Breast epithelium (tissue), 4 donors: ENCODE measurements at places on chromosomes 4 and X.
A peak's percentile ranks its signal among the peaks of the same experiment; 100 is the strongest.

DNA sequence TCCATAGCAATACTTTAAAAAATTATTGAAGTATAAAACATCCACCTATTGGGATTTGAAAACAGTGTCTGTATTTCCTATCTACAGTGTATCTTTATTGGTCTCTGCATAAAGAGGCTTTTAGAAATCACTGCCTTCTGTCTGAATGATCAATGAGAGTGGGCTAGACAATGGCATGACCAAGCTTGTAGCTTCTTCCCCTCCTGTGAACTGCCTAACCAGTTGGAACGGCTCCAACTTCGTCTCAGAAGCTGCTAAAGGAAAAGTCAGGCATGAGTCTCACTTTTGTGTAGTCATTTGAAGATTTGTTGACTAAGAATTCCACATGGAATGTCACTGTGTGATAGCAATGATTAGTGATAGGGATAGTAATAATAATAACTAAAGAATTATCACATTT lies 64.2 kb downstream of the INTS12 start:
- DNase-seq: no peak

DNA sequence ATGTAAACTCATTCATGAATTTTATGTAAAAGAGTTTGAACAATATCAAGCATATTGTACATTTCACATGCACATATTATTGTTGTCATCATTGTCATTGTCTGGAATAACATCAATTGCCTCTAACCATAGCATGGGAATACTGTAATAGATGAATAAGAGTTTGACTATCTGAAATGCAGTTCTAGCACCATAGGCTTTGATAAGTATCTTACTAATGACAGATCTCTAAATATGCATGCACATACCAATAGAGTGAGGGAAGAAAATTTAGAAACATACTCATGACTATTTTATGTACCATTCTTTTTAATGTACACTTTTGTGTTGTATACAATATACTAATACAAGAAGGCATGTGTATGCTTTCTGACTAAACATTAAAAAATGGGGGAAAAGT lies 161.6 kb upstream of the SPRY1 start:
- DNase-seq: no peak

DNA sequence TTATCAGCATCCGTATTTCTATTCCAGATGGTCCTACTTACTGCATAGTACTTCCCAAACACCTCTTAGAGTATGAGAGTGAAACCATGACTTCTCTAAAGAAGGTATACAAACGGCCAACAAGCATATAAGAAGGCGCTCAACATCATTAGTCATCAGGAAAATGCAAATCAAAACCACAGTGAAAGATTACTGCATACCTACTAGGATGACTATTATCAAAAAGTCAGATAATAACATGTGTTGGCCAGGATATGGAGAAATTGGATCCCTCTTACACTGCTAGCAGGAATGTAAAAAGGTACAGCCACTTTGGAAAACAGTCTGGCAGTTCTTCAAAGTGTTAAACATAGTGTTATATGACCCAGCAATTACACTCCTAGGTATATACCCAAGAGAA lies 215.3 kb upstream of the CXorf66 start:
- no peak for DNase-seq

DNA sequence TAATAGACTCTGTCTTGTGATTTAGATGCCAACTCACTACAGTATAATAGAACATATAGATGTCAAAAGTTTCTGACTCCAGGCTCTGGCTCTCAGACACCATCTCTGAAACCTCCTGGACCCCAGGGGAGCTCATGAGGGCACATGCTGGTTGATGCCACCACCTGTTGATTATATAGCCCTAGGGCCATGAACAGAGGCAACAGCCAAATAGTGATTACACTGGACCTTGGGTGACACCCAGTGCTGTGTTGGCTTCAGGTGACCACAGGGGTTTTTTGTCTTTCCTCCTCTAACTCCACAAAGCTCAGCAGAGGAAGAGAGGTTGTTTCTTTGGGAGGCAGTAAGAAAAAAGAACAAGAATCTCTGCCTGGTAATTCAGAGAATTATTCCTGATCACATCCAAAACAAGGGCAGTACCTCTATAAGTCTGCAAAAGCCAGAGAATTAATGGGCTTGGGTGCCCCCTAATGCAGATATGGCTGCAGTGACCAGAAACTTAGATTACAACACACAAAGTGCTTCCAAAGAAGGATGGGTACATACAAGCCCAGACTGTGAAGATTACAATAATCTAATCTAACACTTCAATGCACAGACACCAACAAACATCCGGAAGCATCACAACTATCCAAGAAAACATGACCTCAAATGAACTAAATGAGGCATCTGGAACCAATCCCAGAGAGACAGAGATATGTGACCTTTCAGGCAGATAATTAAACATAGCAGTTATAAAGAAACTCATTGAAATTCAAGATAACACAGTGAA lies 1920.6 kb downstream of the ARAP2 start:
- no peak for DNase-seq

- no peak for DNase-seq
Observed at GRCh38 chrX:15310117-15310516, 5.3 kb downstream of the ASB11 start.

DNA sequence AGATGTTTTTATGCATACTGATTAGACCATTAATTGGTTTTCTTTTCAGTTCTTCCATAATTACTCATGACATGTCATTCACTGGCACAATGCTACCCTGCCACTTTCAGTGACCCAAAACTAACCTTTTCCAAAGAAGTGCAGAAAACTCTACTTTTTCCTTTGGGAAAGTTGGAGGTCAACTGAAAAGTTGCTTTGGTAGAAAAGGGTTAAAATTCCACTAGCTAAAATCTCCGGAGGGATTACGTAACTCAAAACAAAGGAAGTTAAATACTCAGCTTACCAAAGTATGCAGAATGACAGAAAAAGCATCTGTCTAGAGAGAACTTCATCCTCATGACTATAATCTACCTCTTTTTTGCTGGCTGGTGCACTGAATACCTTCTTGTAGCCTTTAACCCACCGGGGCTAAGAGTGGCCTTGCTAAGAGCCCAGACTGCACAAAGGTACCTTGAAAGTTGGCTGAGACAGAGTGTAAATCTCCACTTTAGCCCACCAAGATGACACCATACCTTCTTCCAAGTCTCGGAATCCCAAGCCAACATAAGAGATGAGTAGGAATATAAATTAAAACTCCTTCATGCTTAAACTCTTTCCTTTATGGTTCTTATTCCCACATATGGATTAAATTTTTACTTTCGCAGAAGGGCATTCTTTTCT lies 1099.5 kb upstream of the INTU start:
- DNase-seq: no peak

GRCh38 chr4:181376058-181376457 lies 867.1 kb upstream of the TENM3 start:
- DNase-seq: no peak

GRCh38 chrX:110293658-110294057 lies 24.2 kb downstream of the AMMECR1 start:
- no peak for DNase-seq

- no peak for DNase-seq
Observed at GRCh38 chrX:145840531-145840930, 22.9 kb downstream of the SLITRK2 start.

DNA sequence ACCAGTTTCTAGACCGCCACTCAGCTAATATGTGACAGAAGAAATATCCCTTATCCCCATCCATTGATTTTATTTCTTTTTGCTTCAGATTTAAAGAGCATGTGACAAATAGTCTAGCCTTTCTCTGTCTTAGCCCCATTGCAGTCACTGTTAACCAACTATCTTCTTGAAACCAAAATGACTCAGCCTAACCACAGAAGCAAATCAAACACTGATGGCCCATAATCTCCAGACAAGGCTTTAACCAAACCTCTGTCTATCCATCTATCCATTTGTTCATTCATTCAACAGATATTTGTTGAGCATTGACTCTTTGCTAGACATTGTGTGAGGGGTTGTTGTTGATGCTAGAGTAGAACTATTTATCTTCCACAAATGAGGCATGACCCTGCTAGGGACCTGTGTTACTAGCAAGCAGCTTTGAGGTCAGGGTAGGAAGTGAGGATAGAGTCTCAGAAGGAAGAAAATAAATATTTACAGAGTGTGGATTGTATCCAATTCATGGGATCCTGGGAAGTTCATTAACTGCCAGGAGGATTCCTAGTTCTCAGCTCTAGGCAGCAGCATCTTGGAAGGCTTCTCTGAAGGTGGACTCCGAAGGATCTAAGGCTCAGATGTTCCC lies 22.5 kb downstream of the HNRNPH2 start:
- no peak for DNase-seq

DNA sequence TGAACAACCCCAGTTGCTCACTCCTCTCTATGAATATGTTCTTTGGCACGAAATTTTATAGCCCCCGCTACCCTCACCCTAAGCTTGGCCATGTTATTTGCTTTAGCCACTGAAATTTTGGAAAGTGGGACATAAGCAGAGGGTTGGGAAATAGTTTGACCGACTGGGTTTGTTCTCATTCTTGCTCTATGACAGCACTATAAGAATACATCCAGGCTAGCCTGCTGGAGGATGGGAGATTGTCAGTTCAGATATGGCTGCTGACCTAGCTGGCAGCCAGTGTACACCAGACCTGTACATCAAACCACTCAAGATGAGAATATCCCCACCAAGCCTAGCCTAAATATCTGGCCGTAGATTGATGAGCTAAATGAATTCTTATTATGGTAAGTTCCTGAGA lies 298.1 kb downstream of the PDGFC start:
- no peak for DNase-seq

DNA sequence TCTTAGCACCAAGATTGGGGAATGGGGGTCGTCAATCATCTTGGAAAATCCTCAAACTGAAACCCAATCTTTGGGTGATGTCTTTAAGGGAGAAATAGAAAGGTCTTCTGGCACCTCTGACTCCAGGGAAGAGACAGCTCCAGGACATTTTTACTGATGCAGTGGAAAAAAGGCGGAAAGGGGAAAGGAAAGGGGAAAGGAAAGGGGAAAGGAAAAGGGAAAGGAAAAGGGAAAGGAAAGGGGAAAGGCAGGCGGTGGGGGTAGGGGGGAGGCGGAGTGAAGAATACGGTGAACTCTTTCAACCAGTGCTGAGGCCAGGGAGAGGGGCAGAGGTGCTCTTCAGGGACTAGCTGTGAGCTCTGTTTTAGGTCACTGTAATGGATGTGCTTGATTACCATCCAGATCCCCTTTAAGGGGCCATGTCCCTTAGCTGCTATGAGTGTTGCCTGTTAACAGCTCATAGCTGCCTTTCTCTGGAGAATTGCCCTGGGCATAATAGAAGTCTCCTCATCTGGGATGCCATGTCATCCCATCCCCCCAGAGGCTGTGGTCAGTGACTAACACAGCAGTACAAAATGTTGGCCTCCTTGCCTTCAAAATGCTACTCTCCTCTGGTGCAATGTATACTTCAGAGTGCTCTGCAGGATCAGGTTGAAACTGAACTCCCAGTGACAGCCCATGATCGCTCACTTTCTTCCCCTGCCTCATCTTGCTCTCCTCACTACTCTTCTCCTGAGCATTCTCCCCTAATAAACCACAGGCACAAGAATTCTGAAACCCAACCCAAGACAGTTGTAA lies 92.4 kb upstream of the AP1S2 start:
- DNase-seq: no peak

- DNase-seq: no peak
Observed at GRCh38 chr4:22504447-22504846, 11.4 kb downstream of the ADGRA3 start.

DNA sequence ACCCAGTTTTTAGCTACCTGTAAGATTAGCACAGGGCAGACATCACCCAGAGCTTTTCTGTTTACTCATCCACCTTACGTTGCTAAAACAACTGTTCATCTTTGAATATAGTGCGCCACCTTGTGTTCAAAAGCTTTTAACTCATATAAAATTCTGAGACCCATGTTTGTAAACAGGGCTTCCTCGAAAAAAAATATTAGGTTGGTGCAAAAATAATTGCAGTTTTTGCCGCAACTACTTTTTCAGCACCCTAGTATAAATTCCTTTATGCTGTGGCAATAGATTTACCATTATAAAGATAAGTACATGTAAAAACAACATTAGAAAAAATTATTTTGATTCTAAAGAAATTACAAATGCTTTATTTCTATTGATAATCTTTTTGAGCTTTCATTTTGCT lies 147.9 kb downstream of the LRBA start:
- DNase-seq: no peak

GRCh38 chr4:45578874-45579273 lies 545.0 kb downstream of the GABRG1 start:
- DNase-seq: no peak

- no peak for DNase-seq
Observed at GRCh38 chr4:185138161-185138560, 4.9 kb upstream of the SLC25A4 start.

DNA sequence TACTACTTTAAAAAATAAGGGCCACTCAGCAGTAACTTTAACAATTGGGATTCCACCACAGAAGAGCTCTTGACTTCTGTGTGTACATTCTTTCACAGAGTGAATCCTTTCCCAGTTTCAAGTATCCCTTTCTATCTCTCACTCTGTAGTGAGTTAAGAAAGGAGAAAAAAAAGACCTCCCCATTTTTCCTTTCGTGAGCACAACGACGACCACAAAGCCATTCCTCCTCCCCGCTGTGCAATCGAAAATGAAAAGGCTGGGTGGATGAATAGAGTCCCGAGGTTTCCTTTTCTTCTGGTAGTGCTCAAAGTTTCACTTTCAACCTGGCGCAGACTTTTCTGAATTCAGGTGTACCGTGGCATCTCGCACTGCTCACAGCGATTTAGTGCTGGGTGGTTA lies 58.0 kb downstream of the TAB3 start:
- no peak for DNase-seq

- no peak for DNase-seq
Observed at GRCh38 chr4:17168571-17168970, 270.1 kb upstream of the LDB2 start.

DNA sequence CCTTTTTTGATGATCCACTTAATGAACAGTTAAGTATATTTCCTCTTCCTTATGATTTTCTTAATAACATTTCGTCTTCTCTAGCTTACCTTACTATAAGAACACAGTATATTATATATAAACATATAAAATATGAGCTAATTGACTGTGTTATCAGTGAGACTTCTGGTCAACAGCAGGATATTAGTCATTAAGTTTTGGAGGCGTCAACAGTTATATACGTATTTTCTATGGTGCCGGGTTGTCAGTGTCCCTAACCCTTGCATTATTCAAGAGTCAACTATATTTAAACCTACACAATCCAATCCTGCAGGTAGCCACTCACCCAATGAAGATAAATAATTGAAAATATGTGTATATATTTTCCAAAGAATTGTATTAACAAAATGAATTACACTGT lies 88.0 kb downstream of the NR3C2 start:
- DNase-seq: no peak

DNA sequence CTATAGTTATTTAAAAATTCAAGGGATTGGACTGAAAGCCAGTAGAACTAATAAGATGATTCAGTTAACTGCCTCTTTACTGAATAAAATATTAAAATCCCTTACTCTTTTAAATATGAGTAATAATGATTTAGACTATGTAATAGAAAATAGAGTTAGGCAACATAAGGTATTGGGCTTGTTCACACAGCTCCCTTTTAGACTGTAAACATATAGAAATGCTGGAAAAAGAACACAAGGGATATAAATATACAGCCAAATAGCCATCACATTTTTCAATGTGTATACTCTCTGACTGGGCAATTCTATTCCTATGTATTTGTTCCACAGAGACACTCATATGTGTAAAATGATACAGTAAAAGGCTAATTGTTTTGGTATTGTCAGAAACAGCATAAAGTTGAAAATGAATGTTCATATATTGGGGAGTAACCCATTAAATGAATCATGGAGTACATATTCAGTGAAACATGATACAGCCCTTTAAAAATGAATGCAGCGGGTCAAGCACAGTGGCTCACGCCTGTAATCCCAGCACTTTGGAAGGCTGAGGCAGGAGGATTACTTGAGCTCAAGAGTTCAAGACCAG lies 129.8 kb downstream of the TBC1D19 start:
- DNase-seq: no peak

GRCh38 chr4:84582302-84582987 lies 482 bp upstream of the CDS1 start:
- DNase-seq: peak; percentile 96
